ENCODE measurements at places on chromosomes 3 and 15.

- no peaks in the 10 kb centered on the region for H3K27me3 ChIP-seq
- no peak for DNase-seq
- no peak overlapping the region for H3K27ac ChIP-seq
These were observed 915 bp upstream of the CALML4 start for GRCh38 chr15:68205954-68206539.

DNA sequence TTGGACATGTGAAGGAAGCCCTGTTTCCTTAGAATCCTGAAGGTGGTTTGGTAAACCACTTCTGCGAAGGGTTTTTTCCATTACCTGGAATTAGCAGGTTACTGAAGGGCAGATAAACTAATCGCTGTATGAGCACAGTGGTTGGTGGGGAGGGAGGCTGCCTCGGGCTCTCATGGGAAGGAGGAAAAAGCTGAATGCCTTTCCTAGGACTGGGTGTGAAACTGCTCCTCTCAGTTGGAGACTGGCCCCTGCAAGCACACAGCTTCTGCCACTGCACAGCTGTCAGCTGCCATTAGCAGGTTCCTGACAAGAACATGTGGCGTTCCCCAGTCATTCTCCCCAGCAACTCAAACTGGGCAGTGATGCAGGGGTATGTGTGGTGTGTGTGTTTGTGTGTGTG is 376.3 kb downstream of the GAP43 start:
- DNase-seq = no peak
- no peak overlapping the region for H3K27ac ChIP-seq
- H3K27me3 ChIP-seq = no peaks in the 10 kb centered on the region
- H3K4me1 ChIP-seq = no peaks in the 10 kb centered on the region

GRCh38 chr3:111103807-111104206 is 32.2 kb downstream of the NECTIN3 start:
- H3K4me3 ChIP-seq = no peak overlapping the region
- no peak overlapping the region for H3K27ac ChIP-seq
- peaks cover 3% of the 10 kb centered on the region for H3K27me3 ChIP-seq
- H3K36me3 ChIP-seq = no peaks in the 10 kb centered on the region
- no peak for DNase-seq

DNA sequence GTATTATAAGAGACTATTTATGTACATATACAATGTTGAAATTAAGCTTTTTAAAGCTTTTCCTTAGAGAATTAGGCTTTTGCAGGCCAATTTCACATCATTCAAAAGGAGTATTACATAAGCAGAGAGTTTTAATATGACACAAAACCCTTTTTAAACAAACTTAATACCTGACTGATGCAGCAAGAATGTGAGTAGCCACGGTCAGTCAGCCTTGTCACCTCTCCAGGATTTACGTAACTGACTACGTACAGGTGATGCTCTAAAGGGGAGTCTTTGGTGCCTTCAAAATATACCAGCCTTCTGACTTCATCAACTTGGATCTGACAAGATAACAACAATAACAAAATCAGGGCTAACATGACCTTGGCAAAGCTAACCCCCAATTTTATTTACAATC is 44.2 kb upstream of the IGDCC4 start:
- no peak overlapping the region for H3K4me3 ChIP-seq
- no peaks in the 10 kb centered on the region for H3K27me3 ChIP-seq
- no peak for DNase-seq
- H3K27ac ChIP-seq = no peak overlapping the region
- peaks cover 10% of the 10 kb centered on the region for H3K36me3 ChIP-seq

DNA sequence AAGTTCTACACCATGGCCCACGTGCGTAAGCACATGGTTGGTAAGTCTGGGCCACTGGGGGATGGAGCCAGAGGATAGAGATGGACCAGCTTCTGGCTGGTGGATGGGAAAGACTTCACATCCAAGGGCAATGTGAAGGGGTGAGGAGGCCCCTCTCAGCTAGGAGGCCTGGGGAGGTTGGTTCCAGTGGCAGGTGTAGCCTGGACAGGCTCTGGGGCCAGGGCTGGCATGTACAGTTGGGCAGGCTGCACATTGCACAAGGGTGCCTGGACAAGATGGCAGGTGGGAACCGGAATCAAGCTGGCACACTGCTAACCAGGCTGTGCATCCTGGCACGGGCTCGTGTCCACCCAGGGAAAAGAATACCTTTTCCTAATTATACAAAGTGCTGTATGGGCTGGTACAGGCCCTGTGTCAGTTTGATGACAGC is 8.1 kb downstream of the ZBTB47 start:
- peaks cover 22% of the 10 kb centered on the region for H3K4me1 ChIP-seq
- H3K27ac ChIP-seq = no peak overlapping the region
- H3K4me3 ChIP-seq = no peak overlapping the region
- DNase-seq = no peak

GRCh38 chr15:42595626-42596240 is 20.3 kb downstream of the STARD9 start:
- no peaks in the 10 kb centered on the region for H3K27me3 ChIP-seq
- H3K36me3 ChIP-seq = no peaks in the 10 kb centered on the region
- no peak overlapping the region for H3K27ac ChIP-seq

DNA sequence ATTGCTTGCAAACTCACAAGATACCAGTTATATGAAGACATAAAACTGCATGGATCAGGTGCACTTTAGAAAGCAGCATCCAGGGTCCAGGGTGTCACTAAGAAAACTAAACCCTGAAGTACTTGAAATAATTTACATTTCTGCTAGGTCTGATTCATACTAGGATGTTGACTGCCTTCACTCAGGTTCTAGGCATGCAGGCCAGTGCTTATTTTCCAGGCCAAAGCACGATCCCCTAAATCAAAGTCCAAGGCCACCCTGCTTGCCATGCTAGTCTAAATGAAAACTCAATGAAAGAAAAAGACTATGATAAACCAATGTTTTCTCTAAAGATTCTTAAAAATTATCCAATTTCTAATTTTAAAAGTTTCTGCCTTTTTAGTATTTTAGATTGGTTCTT is 49.4 kb downstream of the GREM1 start:
- H3K27me3 ChIP-seq = no peaks in the 10 kb centered on the region
- no peak overlapping the region for H3K27ac ChIP-seq
- H3K4me3 ChIP-seq = no peak overlapping the region
- no peaks in the 10 kb centered on the region for H3K4me1 ChIP-seq
- DNase-seq = no peak

- peaks cover 31% of the 10 kb centered on the region for H3K4me1 ChIP-seq
- peak; percentile 84 for DNase-seq
- no peaks in the 10 kb centered on the region for H3K36me3 ChIP-seq
- H3K27ac ChIP-seq = peak overlapping the region; percentile 49
These were observed 1.1 kb upstream of the IGF1R start for GRCh38 chr15:98647026-98647773.

- H3K4me3 ChIP-seq = no peak overlapping the region
- no peak for DNase-seq
- no peaks in the 10 kb centered on the region for H3K4me1 ChIP-seq
- H3K27ac ChIP-seq = no peak overlapping the region
- no peaks in the 10 kb centered on the region for H3K36me3 ChIP-seq
These were observed 124.7 kb upstream of the RAD18 start for GRCh38 chr3:9087831-9088413.

DNA sequence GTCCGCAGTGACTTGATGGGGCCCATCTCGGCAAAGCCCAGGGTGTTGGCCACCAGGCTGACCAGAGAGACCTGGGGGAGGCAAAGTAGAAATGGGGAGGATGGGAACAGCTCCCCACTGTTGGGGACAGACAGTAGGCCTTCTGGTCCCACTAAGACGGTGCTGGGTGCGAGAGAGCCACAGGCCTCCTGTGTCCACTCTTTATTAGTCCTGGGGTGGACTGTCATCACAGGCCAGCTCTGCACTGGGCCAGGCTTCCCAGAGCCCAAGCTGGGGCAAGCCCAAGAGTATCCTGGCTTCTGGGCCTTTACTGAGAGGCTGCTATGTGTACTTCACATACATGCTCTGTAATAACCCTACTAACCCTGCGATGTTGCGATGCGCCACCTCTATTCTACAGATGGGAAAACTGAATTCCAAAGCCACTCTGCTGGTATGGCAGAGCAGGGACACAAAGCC is 66.4 kb downstream of the EXOG start:
- no peaks in the 10 kb centered on the region for H3K36me3 ChIP-seq
- H3K4me3 ChIP-seq = no peak overlapping the region
- H3K27ac ChIP-seq = no peak overlapping the region
- H3K27me3 ChIP-seq = no peaks in the 10 kb centered on the region
- no peak for DNase-seq

DNA sequence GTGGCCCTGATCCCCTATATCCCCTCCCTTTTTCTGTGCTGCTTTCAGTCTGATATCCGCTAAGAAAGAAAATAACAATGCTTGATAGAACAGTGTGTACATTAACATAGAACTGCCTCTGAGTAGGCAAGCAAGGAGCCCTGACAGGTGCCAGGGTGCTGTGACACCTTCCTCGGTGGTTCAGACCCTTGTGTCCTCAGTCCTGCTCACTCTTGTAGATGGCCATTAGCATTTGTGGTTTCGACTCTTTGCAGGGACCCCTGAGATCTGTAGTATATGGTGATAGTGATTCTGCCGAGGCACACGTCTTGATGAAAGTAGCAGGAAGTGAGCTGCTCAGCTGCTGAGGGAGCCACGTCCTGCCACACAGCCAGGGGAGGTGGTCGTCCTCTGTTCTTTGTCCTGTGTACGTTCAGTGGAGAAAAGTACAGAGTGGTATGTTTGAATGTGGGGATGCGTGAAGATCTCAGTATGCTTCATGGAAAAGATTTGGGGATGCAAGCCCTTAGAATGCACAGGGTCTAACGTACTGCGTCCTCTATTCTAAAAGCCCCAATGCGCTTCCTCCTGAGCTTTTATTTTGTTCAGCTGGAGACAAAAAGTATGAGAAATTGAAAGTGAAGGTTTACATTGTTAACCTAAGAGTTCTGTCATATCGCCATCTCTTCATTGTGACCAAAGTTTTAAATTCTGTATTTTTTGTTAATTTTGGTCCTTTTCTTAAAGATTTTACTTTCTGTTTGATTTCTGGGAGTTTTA is 35.4 kb downstream of the PXYLP1 start:
- H3K27ac ChIP-seq = peak overlapping the region; percentile 39
- peak overlapping the region; percentile 51 for H3K4me3 ChIP-seq
- H3K4me1 ChIP-seq = peaks cover 7% of the 10 kb centered on the region
- H3K27me3 ChIP-seq = no peaks in the 10 kb centered on the region
- H3K36me3 ChIP-seq = no peaks in the 10 kb centered on the region
- DNase-seq = peak; percentile 60

- no peak overlapping the region for H3K27ac ChIP-seq
- no peaks in the 10 kb centered on the region for H3K27me3 ChIP-seq
- H3K4me1 ChIP-seq = no peaks in the 10 kb centered on the region
These were observed 30.5 kb downstream of the OXSM start for GRCh38 chr3:25820366-25820765.

DNA sequence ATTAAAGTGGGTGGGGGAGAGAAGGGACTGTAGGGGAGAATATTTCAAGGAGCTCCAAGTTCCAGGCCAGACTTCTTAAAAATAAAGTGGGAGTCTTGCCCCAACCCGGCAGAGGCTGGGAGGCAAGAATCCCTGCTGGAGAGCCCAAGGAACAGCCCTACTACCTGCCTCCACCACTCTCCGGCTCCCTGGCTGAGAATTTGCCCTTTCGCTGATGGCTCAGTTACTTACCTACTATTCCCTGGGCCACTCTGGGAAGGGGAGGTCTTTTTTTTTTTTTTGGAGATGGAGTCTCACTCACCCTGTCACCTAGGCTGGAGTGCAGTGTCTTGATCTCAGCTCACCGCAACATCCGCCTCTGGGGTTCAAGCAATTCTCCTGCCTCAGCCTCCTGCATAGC is 15.5 kb downstream of the MYL3 start:
- H3K4me1 ChIP-seq = peaks cover 17% of the 10 kb centered on the region
- no peaks in the 10 kb centered on the region for H3K27me3 ChIP-seq
- H3K4me3 ChIP-seq = no peak overlapping the region
- no peak overlapping the region for H3K27ac ChIP-seq

GRCh38 chr3:70658513-70659310 is 346.3 kb upstream of the MDFIC2 start:
- no peaks in the 10 kb centered on the region for H3K4me1 ChIP-seq
- no peaks in the 10 kb centered on the region for H3K36me3 ChIP-seq
- no peaks in the 10 kb centered on the region for H3K27me3 ChIP-seq
- H3K4me3 ChIP-seq = no peak overlapping the region
- no peak overlapping the region for H3K27ac ChIP-seq
- DNase-seq = no peak

DNA sequence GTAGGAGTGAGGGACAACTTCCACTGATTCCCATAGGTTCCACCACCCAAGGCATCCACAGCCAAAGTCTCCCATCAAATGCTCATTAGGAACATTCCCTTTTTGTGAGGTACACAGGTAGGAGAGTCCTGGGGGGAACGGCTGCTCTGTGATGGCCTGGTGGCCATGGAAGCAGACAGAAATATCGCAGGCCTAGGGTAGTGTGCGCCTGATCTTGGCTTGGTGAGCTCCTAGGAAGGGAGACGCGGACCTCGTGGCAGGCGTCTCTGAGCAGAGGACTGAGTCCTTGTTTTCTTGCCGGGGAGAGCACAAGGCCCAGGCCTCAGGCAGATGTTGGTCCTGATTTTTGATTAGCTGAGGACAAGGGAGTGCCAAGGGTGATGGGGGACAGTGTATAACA is 99.5 kb downstream of the SNRPN start:
- H3K27me3 ChIP-seq = no peaks in the 10 kb centered on the region
- H3K27ac ChIP-seq = no peak overlapping the region
- no peak for DNase-seq
- H3K36me3 ChIP-seq = no peaks in the 10 kb centered on the region

- H3K4me1 ChIP-seq = peaks cover 77% of the 10 kb centered on the region
- H3K27ac ChIP-seq = peak overlapping the region; percentile 70
- H3K27me3 ChIP-seq = no peaks in the 10 kb centered on the region
- no peak overlapping the region for H3K4me3 ChIP-seq
- H3K36me3 ChIP-seq = peaks cover 4% of the 10 kb centered on the region
These were observed 23.2 kb downstream of the ILDR1 start for GRCh38 chr3:121998611-121999473.

- H3K4me1 ChIP-seq = peaks cover 6% of the 10 kb centered on the region
- H3K36me3 ChIP-seq = no peaks in the 10 kb centered on the region
- no peak within 1 kb of the TSS for H3K27ac ChIP-seq
These were observed at the start of gene PCBP4 for GRCh38 chr3:51967384-51968169. Gene PCBP4 (minus strand): TSS chr3:51967454. CDS start chr3:51961240, 6,214 bp downstream.

- H3K36me3 ChIP-seq = no peaks in the 10 kb centered on the region
- peaks cover 9% of the 10 kb centered on the region for H3K4me1 ChIP-seq
- H3K4me3 ChIP-seq = no peak overlapping the region
- H3K27me3 ChIP-seq = no peaks in the 10 kb centered on the region
- no peak for DNase-seq
- H3K27ac ChIP-seq = no peak overlapping the region
These were observed 45.7 kb downstream of the TMEM44 start for GRCh38 chr3:194587438-194587931.

DNA sequence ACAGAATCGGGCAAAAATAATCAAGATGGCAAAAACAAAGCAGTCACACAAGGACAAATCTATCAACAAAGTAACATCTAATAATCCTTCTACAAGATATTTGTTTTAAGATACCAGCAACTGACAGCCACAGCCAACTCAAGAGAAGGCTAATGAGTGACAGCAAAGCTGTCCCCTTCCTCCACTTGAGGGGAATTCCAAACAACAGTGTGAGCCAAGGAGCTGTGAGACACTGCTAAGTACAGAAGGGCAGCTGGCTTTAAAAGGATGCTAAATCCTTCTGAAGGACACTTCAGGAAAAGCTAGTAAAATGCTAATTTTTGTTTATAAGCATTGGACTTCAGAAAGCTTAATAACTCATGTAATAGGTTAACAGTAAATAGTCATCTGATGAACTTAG is 120.3 kb upstream of the GOLGA8J start:
- H3K27me3 ChIP-seq = peaks cover under 1% of the 10 kb centered on the region
- no peak overlapping the region for H3K4me3 ChIP-seq
- no peak overlapping the region for H3K27ac ChIP-seq
- H3K36me3 ChIP-seq = no peaks in the 10 kb centered on the region
- no peaks in the 10 kb centered on the region for H3K4me1 ChIP-seq
- no peak for DNase-seq

GRCh38 chr3:18071833-18072232 is 329.4 kb upstream of the TBC1D5 start:
- no peak for DNase-seq
- H3K27me3 ChIP-seq = peaks cover 6% of the 10 kb centered on the region
- H3K27ac ChIP-seq = no peak overlapping the region
- no peak overlapping the region for H3K4me3 ChIP-seq
- no peaks in the 10 kb centered on the region for H3K36me3 ChIP-seq

Data from B cell (primary cell).